ENCODE measurements at places on chromosomes 7 and 10. TPM values are rescaled to one million over a fixed set of nuclear protein-coding genes. Genes with fewer than 3 reads are reported as not detected.

TUBB8 gene
- 0.50 TPM for total RNA-seq

DNA sequence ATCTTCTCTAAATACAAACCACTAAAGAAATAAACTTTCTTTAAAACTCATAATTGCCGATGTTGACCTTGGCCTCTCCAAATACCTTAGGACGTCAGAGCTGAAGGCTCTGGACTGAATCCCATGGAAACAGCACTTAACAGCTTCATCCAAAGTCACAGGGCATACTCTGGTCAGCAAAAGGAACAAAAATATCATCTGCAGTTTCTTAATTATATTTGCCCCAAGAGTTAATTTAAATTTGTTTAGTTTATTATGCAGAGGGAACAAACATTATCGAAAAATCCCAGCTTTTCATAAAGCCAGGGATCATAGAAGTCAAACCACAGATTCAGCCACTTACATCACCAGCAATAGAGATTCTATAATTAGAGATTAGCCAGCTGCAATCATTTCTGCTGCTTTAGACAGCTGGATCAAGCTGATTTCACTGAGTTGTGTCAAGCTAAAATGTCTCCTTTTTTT lies 20.5 kb upstream of the FAM13C start:
- no peak for DNase-seq

DNA sequence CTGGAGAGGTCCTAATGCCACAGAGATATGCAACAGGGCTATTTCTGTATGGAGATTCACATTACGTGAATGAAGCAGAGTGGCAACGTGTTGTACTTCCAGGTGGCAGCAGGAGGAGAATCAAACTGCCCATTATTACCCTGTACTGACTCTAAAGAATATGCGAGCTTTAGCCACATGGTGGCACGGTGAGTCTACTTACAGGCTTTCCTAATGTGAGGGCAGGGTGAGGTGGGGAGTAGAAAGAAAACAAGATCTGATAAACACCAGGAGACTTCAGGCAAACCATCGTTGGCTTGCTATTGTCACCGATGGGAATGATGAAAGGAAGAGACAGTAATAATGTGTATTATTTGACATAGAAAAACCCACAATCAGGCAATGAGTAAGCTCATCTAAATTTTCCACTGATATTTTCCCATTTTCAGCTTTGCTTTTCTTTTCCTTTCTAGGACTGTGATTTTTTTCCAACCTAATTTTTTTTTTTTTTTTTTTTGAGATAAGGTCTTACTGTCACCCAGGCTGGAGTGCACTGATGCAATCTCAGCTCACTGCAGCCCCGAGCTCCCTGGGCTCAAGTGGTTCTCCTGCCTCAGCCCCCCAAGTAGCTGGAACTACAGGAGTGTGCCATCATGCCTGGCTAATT lies 164.3 kb downstream of the BTAF1 start:
- DNase-seq: peak; percentile 93

GRCh38 chr10:111974325-111974724 lies 209.2 kb downstream of the GPAM start:
- DNase-seq: no peak

GRCh38 chr7:39702133-39702532 lies 78.8 kb downstream of the RALA start:
- no peak for DNase-seq

DNA sequence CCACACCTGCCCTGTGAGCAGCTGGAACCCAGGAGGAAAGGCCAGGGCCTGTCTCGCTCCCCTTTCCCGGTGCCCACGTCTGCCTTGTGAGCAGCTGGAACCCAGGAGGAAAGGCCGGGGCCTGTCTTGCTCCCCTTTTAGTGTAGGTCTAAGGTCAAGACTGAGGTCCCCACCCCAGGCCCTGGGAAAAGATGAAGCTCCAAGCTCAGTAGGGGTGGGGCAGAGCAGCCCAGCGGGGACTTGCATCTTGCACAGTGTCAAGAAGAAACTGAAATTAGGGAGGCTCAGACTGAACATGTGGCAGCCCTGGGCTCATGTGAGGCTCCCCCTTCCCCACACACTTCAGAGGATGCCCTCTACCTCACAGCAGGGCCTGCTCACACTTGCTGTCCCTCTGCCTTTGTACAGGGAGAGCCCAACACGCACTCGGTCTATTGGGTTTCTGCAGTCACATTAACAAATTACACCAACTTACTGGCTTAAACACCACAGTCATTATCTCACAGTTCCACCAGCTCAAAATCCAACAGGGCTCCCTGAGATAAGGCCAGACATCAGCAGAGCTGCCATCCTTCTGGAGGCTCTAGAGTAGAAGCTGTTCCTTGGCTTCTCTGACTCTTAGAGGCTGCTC lies 12.4 kb downstream of the POLL start:
- no peak for DNase-seq

DDX56 gene
- total RNA-seq: 63.3 TPM

DNA sequence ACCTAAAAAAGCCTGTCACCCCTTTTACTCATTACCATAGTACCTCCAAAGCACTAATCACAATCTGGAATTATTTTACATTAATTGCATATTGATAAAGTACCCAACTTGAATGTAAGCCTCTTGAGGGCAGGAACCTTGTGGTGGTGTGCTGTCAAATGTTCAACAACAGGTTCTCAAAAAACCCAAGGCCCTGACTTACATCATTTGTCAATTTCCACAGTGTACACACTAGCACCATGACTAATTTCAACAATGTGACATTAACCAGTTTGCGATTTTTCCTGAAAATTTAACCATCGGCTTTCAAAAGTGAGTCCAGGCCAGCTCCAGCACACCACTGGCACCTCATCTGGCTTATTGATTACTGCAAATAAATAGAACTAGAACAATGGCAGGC lies 87.5 kb downstream of the SVOPL start:
- DNase-seq: no peak

- peak; percentile 68 for DNase-seq
These were observed 822 bp downstream of the ZNF800 start for GRCh38 chr7:127391591-127392181.

ZP3 gene
- 3.5 TPM for total RNA-seq

DNAJC2 gene
- total RNA-seq: 40.5 TPM

DNA sequence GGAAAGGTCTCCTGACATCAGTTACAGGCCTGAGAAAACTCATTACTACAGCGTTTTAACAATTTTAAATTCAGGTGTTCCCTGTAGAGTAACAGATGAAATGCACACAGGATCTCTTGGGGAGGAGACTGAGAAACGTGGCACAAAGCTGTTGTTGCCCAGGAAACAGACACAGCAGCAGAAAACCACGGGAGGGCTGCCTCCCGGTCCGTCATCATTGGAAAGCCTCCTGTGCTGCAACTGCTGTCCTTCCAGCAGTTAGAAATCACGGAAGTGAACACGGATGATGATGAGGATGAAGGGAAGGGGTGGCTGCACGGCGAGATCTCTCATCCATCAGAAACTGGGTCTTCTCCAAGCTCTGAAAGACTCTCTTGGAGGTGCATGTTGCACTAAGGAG lies 94.6 kb upstream of the RNF32 start:
- DNase-seq: no peak

KCNH2 gene
- total RNA-seq: 1.1 TPM

DNA sequence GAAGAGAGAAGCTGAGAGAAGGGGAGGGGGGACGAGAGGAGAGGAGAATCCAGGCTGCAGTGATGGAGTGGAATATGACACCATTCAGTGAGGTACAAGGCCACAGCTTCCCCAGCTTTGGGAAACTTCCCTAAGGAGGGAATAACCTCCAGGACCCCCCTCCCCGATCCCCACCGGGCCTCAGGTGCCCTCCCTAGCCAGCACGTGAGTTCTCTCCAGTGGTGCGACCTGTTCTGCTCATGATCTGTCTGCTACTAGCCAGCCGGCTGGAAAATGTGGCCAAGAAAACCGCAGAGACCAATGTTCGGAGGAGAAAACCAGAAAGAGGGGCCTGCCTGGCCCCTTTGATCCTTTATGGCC lies 39.9 kb upstream of the AGK start:
- DNase-seq: no peak

GRCh38 chr7:27459731-27460053 lies 203.0 kb downstream of the HIBADH start:
- DNase-seq: no peak

- no peak for DNase-seq
These were observed 324.4 kb upstream of the AOAH start for GRCh38 chr7:37048674-37049073.

DNA sequence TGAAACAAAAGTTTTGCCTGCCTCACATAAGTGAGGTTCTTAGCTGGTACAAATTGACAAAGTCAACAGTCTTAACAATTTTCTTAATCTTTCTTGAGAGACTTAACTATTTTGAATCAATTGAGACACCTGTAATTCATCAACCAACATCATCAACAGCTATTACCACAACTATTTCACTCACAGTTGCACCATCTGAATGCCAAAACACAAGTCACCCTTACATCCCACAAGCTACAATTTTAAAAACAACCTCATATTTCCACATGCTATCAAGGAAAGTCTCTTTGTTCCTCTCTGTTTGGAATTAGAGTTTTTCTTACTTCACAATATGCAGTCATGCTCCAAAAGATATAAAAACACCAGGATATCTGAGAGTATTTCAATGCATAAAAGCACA lies 4.9 kb downstream of the SMURF1 start:
- no peak for DNase-seq

GRCh38 chr10:75070476-75070875 lies 41.0 kb upstream of the SAMD8 start:
- no peak for DNase-seq

DNA sequence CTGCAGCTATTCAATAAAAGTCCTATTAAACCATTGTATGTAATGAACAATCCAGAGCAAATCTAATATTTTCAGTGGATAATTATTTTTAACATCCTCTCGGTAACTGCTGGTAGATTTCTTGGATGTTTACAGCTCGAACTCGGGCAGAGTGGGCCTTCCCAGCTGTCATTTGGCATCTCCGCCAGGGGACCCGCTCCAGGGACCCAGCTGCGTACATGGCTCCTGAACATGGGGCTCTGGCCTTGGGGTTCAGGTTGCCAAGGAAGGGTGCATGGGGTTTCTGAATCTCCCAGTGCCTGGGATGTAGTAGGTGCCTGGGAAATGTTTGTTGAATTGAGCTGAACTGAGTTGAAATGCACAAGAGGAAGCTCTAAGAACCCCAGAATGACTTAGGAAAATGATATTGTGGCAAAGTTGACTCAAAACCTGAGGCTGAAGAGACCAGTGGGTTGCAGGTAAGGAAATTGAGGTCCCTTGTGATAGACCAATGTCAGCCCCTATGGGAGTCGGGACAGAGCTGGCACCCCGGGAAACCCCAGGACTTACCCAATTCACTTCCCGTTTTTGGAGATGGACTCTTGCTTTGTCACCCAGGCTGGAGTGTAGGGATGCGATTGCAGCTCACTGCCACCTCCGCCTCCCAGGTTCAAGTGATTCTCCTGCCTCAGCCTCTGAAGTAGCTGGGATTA lies 228.4 kb downstream of the CUX1 start:
- DNase-seq: no peak

GRCh38 chr10:16360001-16360400 lies 76.8 kb upstream of the PTER start:
- DNase-seq: no peak

SPDYE18 gene
- total RNA-seq: 0.89 TPM

GRCh38 chr7:5591278-5591874 lies 167.7 kb upstream of the TNRC18 start:
- peak; percentile 85 for DNase-seq

DNA sequence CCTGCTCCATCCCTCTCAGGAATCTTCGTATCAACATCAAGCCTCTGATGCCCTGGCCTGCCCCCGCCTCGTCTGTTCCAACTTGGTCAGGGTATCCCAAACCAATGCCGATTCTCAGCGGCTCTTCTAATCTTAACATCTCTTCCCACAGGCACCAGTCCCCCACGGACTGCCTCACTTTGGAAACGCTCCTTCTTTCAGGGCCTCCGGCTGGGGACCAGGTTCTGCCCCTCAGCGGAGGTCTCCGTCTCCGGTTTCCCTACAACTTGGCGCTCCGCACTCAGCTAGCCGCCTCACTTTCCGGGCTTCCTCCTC lies 488 bp downstream of the ABCF2 start:
- no peak for DNase-seq

C10orf53 gene
- total RNA-seq: not detected

SUN3 gene
- total RNA-seq: not detected

GRCh38 chr10:1677307-1677939 lies 59.9 kb downstream of the ADARB2 start:
- no peak for DNase-seq

GRCh38 chr7:118734541-118734940 lies 510.0 kb downstream of the ANKRD7 start:
- DNase-seq: no peak

GRCh38 chr7:136336932-136337331 lies 359.8 kb upstream of the MTPN start:
- no peak for DNase-seq

GRCh38 chr7:87204933-87205332 lies 14.6 kb downstream of the TMEM243 start:
- no peak for DNase-seq

GRCh38 chr7:118152654-118153053 lies 31.3 kb upstream of the LSM8 start:
- DNase-seq: no peak

LRIT1 gene
- total RNA-seq: 0.11 TPM

DNA sequence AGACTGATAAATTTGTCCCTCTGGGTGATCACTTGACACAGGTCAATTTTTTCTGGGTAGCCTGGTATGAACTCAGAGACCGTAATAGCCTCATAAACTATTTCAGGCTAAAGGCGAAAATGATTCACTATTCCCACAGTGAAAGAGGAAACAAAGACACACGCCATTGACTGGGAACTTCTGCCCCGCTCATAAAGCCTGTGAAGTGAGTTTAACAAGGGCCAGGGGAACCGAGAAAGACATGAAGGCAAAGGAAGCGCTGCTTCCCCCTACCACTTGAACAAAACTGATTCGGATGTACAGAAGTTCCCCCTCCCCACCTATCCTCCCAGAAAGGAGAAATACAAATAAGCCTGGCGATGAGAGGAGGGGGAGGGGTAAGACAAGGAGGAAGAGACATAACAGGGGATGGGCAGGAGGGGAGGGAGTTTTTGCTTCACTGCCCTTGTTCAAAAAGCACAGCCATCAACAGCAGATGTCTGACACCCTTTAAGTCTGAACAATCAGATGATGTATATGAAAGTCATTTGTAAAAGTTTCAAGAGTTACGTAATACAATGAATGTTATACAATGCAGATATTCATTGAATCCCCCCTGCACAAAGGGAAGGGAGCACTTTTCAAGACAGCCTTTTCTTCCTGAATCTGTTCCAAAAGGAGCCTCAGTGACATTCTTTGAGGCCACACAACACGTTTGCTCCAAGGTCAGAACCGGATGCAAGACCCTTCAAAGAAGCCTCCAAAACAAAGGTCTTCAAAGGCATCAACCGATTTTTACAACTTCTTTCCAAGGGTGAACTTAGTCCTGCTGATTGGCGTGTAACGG lies 734 bp downstream of the ABCB4 start:
- no peak for DNase-seq

ELOVL3 gene
- total RNA-seq: not detected

- no peak for DNase-seq
These were observed 218.6 kb upstream of the SLC26A5 start for GRCh38 chr7:103664577-103664976.

GRCh38 chr7:123275036-123275753 lies 75.4 kb upstream of the SLC13A1 start:
- DNase-seq: no peak

MINDY4 gene
- 7.2 TPM for total RNA-seq

ABHD11 gene
- total RNA-seq: 112 TPM

- no peak for DNase-seq
These were observed 182.2 kb downstream of the HERPUD2 start for GRCh38 chr7:35512716-35513115.
